ENCODE measurements at places on chromosomes 3 and 15.

DNA sequence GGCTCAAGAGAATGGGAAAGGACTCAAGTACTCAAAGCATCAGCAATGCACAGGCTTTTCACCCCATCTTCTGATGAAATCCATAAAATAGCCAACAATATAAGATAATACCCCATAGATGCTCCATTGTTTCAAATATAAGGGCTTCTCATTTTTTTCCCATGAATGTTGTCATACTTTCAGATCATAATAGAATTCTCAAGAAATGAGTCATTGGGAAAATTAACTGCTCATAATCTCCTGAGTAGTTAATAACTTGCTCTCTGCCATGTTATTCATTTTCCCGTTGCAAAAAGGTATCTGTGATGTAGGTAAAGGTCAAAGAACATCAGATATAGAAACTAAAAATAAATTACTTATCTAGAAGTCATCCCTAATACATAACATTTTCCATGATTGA lies 121.9 kb downstream of the NSUN3 start:
- DNase-seq = no peak

- no peak for DNase-seq
Observed at GRCh38 chr3:110069761-110070160, 732.4 kb upstream of the DPPA4 start.

GRCh38 chr15:60315878-60316277 lies 81.9 kb downstream of the ANXA2 start:
- no peak for DNase-seq

DNA sequence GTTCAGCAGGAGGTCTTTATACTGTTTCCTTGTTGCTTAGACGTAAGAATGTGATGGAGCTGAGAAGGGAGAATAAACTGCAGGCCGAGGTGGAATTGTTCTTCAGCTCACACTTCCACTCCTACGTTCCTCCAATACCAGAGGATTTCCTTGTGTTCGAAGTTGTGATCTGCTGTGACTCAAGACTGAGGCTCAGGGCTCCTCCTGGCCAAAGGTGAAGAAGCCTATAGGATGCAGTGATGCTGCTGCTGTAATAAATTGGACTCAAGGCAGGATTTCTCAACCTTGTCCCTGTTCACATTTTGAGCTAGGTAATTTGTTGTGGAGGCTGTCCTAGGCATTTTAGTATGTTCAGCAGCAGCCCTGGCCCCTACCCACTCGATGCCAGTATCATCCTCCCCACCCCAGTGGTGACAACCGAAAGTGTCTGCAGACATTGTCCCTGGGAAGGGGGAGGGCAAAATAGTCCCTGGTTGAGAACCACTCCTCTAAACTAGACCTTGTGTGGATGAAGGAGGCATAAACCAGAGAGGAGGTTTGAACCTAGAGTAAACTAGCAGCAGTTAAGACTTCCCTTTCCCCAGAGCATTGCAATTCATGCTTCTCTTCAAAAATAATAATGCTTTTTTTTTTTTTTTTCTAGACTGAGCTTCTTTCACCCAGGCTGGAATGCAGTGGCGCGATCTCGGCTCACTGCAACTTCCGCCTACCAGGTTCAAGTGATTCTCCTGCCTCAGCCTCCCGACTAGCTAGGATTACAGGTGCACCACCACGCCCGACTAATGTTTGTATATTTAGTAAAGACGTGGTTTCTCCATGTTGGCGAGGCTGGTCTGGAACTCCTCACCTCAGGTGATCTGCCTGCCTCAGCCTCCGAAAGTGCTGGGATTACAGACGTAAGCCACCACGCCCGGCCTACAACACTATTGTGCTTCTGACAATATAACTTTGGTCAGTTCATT lies 11.1 kb downstream of the RAP2B start:
- DNase-seq = no peak

- no peak for DNase-seq
Observed at GRCh38 chr3:153150991-153151390, 11.0 kb upstream of the RAP2B start.

- peak; percentile 82 for DNase-seq
Observed at GRCh38 chr3:46065294-46065705, 38.0 kb upstream of the XCR1 start.

GRCh38 chr3:85760342-85760741 lies 801.6 kb downstream of the CADM2 start:
- DNase-seq = no peak

- DNase-seq = no peak
Observed at GRCh38 chr15:51771773-51772172, 20.4 kb downstream of the TMOD2 start.

GRCh38 chr3:142318331-142318730 lies 92.9 kb upstream of the GK5 start:
- no peak for DNase-seq

GRCh38 chr3:110126065-110126464 lies 788.7 kb upstream of the DPPA4 start:
- DNase-seq = no peak

GRCh38 chr3:129673897-129674797 lies 67.7 kb upstream of the PLXND1 start:
- no peak for DNase-seq

- DNase-seq = no peak
Observed at GRCh38 chr15:74809956-74810355, 2.7 kb upstream of the LMAN1L start.

GRCh38 chr15:63044077-63044644 lies 1.6 kb downstream of the TPM1 start:
- DNase-seq = no peak

DNA sequence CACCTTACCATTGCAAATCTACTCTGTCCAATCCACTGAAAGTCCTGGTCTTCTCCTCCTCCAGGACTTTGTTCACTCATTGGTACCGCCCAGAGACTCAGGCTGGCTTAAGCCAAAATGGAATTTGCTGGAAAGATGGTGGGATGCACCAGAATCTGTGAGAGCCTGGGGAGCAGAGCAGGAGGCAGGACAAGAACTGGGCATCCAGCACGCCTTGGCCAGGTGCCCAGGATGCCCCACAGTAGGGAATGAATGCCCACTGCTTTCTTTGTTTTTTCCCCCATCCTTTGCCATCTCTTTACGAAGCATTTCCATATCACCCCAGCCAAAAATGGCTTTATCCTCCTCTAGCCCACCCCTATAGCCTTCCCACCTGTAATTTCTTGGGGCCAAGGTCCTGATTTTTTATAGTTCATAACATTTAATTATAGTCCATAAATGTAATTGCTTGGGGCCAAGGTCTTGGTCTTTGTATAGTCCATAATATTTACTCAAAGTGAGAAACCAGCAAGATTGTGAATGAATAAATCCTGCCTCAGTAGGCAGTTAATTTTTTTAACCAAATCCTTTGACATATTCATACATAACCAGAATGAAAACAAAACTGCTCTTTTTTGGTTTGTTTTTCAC lies 23.3 kb upstream of the IREB2 start:
- DNase-seq = peak; percentile 36

GRCh38 chr3:23550402-23550801 lies 255.4 kb upstream of the UBE2E1 start:
- DNase-seq = no peak

DNA sequence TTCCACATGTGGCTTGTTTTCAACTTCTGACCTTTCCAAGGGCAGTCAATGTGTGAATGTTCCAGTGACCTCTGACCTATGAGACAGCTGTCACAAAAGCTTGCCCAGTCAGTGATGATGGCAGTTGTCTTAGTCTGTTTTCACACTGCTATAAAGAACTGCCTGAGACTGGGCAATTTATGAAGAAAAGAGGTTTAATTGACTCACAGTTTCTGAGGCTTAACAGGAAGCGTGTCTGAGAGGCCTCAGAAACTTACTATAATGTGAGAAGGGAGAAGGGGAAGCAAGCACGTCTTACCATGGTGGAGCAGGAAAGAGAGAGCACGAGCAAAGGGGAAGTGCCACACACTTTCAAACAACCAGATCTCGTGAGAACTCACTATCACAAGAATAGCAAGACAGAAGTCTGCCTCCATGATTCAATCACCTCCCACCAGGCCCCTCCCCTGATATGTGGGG lies 95.6 kb downstream of the ECT2 start:
- no peak for DNase-seq

- no peak for DNase-seq
Observed at GRCh38 chr15:31039961-31040360, 48.5 kb upstream of the MTMR10 start.

- DNase-seq = no peak
Observed at GRCh38 chr3:56484525-56485032, 16.3 kb upstream of the ERC2 start.

- DNase-seq = no peak
Observed at GRCh38 chr15:73881579-73882320, 8.4 kb downstream of the TBC1D21 start.

Measured in NCI-H1105 treated with DMSO at 0.1 percent for 48 hours (cell line).